ENCODE measurements at places on chromosomes 7 and 10.

DNA sequence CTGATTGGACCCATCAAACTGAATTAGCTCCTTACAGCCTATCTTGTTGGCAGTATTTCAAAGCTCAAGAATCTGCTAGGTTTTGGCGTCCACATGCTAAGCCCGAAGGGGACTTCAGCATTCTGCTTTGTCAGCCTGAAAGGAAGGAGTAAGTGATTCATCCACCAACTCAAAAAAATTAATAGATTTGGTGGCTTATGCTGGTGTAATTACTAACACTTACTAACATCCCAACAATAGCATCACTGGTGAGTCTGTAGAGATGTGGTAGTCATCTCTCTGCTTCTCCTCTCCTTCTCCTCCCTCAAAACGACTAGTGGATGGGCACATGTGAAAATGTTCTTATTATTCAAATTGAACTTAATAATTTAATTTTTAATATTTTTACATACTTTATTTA lies 53.8 kb upstream of the EGR2 start:
- ATAC-seq: peak; percentile 83
- H3K27ac ChIP-seq: no peak overlapping the region
- peaks cover 12% of the 10 kb centered on the region for H3K27me3 ChIP-seq
- no peak overlapping the region for H3K4me3 ChIP-seq
- H3K4me1 ChIP-seq: peaks cover 16% of the 10 kb centered on the region

DNA sequence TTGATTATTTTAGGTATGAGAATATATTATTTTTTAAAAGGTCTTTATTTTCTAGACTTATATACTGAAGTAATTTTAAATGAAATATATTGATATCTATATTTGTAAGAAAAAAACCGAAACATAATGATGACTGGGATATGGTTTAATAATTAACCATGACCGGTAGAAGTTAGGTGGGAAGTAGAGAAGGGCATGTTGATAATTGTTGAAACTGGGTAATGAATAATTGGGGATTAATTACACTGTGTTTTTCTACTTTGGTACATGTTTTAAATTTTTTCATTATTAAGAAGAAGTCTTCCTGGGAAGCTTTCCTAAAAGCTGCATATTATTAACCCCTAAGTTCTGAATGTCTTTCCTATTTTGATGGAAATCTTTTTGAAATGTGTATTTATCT lies 16.3 kb downstream of the TSPAN12 start:
- H3K4me1 ChIP-seq: no peaks in the 10 kb centered on the region
- H3K36me3 ChIP-seq: no peaks in the 10 kb centered on the region
- H3K27ac ChIP-seq: no peak overlapping the region
- H3K27me3 ChIP-seq: peaks cover 14% of the 10 kb centered on the region

DNA sequence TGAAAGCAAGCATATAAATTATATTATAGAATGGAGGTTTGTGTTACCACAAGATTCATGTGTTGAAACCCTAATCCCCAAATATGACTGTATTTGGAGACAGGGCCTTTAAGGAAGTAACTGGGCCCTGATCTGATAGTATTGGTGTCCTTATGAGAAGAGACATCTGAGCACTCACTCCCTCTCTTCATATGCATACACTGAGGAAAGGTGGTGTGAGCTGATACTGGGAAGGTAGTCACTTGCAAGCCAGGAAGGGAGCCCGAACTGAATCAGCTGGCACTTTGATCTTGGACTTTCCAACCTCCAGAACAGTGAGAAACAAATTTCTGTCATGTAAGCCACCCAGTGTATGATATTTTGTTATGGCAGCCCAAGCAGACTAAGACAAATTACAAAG lies 66.9 kb upstream of the RHOBTB1 start:
- no peaks in the 10 kb centered on the region for H3K4me1 ChIP-seq
- ATAC-seq: no peak
- no peak overlapping the region for H3K27ac ChIP-seq
- H3K27me3 ChIP-seq: peaks cover 16% of the 10 kb centered on the region
- no peaks in the 10 kb centered on the region for H3K36me3 ChIP-seq

GRCh38 chr10:126013489-126014281 lies 117.3 kb downstream of the FANK1 start:
- peaks cover 5% of the 10 kb centered on the region for H3K4me1 ChIP-seq
- peak; percentile 93 for ATAC-seq
- no peaks in the 10 kb centered on the region for H3K36me3 ChIP-seq
- no peak overlapping the region for H3K27ac ChIP-seq

- no peaks in the 10 kb centered on the region for H3K4me1 ChIP-seq
- H3K27ac ChIP-seq: no peak overlapping the region
- H3K36me3 ChIP-seq: peaks cover 34% of the 10 kb centered on the region
- H3K4me3 ChIP-seq: no peak overlapping the region
- no peak for ATAC-seq
Measured at GRCh38 chr7:683526-684205, 42.8 kb upstream of the DNAAF5 start.

- H3K27me3 ChIP-seq: no peaks in the 10 kb centered on the region
- peak overlapping the region; percentile 99 for H3K27ac ChIP-seq
- H3K4me1 ChIP-seq: peaks cover 24% of the 10 kb centered on the region
- peaks cover 49% of the 10 kb centered on the region for H3K36me3 ChIP-seq
- ATAC-seq: no peak
- peak overlapping the region; percentile 94 for H3K4me3 ChIP-seq
Measured at GRCh38 chr10:133306941-133307379, 1.7 kb downstream of the TUBGCP2 start.

- H3K4me1 ChIP-seq: peaks cover 5% of the 10 kb centered on the region
- no peak overlapping the region for H3K4me3 ChIP-seq
- no peak overlapping the region for H3K27ac ChIP-seq
- ATAC-seq: no peak
Measured at GRCh38 chr7:43864126-43864525, 5.2 kb downstream of the MRPS24 start.

DNA sequence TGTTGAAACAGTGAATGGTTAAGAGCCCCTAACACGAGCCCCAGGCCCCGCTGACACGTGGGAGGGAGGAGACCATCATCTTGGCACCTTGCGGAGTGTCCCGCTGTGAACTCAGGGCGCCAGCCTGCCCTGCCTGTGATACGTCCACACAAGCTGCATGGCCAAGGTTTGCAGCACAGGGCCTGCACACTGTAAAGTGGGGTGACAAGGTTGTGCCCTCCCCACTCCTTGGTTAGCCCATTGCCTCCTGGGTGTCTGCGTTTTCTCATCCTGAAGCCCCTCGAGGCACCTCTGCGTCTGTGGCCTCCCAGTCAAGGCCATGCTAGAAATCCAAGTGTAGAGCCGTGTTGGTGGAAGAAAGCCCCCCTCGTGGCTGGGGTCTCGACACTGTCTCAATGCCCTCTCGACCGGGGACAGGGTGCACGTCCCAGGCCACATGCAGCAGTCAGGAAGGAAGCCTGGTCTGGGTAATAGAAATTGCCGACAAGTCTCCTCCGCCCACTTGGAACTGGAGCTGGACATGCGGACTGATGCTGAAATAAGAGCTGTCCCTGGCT lies 192.1 kb downstream of the DNAJB6 start:
- H3K4me3 ChIP-seq: no peak overlapping the region
- H3K27me3 ChIP-seq: peaks cover 3% of the 10 kb centered on the region
- ATAC-seq: no peak
- H3K36me3 ChIP-seq: no peaks in the 10 kb centered on the region
